ENCODE measurements at places on chromosomes 5 and 9.

DNA sequence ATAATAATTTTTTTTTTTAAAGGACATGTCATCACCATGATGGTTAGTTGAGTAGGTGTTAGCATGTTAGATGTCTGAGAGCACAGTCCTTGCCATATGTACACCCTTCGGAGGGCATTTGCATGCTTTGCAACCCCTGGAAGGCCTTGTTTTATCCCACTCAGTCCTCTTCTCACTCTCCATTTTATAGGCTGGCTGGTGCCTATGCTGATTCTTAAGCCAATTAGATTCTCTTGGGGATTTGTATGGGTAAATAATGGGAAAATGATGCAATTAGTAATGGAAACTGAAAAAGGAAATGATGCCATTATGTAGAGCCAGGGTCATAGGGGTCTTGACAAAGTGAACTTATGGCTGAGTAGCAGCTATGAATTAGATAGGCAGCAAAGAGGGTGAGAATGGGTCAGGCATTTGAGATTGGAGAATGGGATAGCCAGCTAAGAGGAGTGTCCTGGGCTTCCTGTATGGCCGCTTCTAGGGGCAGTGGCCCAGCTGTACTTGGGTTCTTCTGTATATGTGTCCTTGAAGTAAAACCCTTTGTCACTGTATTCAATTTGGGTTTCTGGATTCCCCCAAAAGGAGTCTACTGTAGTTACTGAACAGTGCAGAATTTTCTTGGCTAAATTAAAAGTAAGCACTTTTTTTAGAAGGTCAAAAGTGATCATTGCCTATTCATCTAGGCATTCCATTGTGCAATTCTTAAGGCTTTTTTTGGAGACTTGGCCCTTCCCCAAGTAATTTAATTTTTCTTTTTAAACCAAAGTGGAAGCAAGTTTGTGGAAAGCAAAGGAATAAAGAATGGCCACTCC lies 31.6 kb downstream of the LRRTM2 start:
- no peak for DNase-seq

DNA sequence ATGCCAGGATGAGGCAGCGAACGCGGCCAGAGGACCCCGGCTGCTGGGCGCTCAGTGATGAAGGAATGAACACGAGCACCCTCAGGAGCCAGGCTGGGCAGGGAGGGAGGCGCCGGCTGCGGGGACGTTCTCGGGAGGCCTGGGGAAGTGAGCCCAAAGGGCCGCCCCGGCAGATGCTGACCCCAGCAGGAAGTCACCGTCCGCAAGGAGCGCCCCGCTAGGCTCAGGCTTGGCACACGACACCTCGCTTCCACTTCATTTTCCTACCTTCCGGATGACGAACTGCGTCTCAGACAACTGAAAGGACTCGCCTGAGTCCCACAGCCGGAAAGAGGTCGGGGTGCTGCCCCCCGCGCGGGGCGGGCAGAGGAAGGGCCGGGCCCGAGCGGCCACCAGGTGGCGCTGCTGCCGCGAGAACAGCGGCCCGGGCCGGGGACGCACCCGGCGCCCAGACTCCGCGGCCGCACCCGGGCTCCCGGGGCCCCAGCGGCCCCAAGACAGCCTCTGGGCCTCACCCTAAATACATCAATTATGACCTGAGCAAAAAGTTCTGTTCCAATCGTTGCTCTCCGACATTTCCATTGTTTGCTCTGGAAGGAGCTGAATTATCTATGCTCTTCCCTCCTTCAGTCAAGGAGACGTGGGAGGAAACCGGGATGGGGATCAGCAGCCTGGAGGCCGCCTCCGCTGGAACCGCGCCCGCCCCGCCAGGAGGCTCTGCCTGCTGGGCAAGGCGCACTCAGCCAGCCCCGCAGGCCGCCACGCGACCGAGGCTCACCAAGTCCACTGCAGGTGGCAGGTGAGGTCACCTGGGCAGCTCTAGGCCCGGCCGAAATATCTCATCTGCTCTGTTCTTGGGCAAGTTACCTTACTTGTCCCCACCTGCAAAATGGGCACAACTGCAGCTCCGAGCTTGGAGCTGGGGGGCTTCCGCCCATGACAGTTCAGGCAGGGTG lies 107.0 kb downstream of the ZNF354C start:
- DNase-seq: peak; percentile 82

- DNase-seq: no peak
These were observed 62.4 kb downstream of the TNPO1 start for GRCh38 chr5:72878854-72879253.

GRCh38 chr9:126407114-126407870 lies 80.7 kb downstream of the MVB12B start:
- DNase-seq: peak; percentile 63

DNA sequence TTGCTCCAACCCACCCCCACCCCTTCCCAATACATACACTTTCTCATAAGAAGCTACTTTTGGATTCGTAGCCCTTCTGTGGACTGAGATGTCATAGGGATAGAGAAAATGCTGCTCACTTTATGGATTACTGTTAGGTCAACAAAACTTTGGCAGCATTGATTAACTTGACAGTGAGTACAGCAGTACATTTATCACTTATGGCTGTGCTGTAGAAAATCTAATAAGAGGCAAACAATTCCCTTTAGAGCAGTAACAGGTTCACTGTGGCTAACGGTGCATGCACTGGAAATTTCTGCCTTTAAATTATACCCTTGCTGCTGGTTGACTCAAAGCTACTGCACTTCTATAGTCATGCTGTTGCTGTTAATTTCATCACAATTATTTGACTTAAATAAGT lies 59.2 kb downstream of the PPIC start:
- no peak for DNase-seq

DNA sequence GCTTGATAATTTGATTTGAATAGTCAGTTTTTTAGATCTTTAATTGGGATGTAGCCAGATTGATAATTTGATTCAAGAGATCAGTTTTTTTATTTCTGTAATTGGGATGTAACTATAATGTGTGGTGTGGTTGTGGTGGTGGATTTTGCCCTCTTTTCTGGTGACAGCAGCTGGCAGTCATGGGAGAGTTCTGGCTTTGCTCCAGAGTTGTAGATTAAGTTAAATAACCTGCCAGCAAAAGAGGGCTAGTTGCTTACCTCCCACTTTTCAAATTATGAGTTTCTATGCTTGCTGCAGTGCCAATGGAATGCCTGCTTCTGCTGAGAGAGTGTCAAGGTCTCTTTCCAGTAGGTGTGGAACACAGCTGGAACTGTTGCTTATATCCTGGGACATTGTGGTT lies 315.1 kb downstream of the CCDC171 start:
- no peak for DNase-seq

DNA sequence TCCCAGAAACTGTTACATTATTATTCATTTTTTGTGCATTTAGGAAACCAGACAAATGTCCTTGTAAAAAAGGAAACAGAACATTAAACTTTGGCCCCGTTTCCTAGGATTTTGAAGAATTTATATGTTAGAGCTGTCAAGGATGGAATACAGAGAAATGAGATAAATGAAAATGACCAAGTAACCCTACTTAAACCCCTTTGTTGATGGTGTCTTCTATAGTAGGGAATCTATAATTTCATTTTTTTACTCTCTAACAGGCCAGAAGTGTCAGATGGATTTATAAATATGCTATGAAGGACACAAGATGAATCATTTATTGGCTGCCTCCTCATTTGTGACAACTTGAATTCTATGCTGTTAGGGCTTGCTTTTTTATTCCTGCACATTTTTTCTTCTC lies 1047.1 kb downstream of the PTPRD start:
- DNase-seq: no peak
